Stimulated activated CD4-positive, alpha-beta T cell treated with anti-CD3 and anti-CD28 coated beads, Interleukin-12 subunit alpha, Interleukin-12 subunit beta, amount 100 ng/mL, for 4 hours (primary cell): ENCODE measurements at places on chromosomes 6 and 20.

GRCh38 chr20:19370076-19371075 lies 157.9 kb downstream of the SLC24A3 start:
- DNase-seq = no peak

GRCh38 chr6:16056263-16056870 lies 72.5 kb upstream of the MYLIP start:
- no peak for DNase-seq

GRCh38 chr20:44460795-44461141 lies 14.9 kb upstream of the TTPAL start:
- no peak for DNase-seq

DNA sequence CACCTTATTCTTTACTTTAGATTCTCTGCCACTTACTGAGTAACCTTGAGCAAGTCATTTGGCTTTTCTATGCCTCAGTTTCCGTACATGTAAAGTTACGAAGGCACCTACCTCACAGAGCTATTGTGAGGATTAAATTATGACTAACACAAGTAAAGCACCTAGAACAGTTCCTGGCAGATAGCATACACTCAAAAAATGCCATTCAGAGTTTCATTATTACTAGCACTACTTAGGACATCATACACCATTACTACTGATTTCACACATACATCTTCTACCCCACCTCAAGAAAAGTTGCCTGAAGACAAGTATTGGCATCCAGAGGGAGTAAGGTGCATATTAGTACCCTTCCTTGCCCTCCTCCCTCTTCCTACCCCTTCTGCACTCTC lies 107.8 kb downstream of the OGFRL1 start:
- DNase-seq = no peak

GRCh38 chr20:24589815-24590177 lies 120.4 kb downstream of the SYNDIG1 start:
- no peak for DNase-seq

GRCh38 chr6:75524322-75524972 lies 30.8 kb upstream of the FILIP1 start:
- DNase-seq = no peak

GRCh38 chr6:117933471-117933870 lies 26.4 kb downstream of the SLC35F1 start:
- DNase-seq = no peak

- no peak for DNase-seq
These were observed 249.4 kb upstream of the TFAP2D start for GRCh38 chr6:50463931-50464330.

- no peak for DNase-seq
These were observed 88.0 kb downstream of the SCML4 start for GRCh38 chr6:107735906-107736635.

GRCh38 chr6:124027392-124027791 lies 223.7 kb downstream of the NKAIN2 start:
- DNase-seq = no peak

GRCh38 chr6:11730641-11731040 lies 48.0 kb downstream of the ADTRP start:
- no peak for DNase-seq

GRCh38 chr6:113115196-113115595 lies 741.9 kb upstream of the MARCKS start:
- DNase-seq = no peak

GRCh38 chr6:14573703-14574290 lies 456.2 kb downstream of the CD83 start:
- DNase-seq = no peak

DNA sequence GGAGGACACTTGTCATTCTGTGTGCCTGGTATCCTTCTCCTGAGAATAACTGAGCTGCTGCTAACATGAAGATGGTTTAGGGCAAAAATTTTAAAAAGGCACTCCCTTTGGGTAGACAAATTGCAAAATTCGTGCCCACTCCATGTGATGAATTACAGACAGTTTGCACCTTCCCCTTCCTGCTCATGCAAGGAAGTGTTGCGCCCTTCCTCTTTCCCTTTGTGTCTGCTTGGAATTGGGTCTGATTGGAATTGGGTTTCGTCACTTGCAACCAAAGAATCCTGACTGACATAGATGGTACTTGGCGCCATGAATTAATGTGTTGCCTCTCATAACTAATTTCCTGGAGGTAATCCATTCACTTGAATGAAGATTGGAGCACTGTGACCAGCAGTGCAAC lies 62.3 kb upstream of the SHLD1 start:
- no peak for DNase-seq
